ENCODE measurements at places on chromosomes 2 and 18.

DNA sequence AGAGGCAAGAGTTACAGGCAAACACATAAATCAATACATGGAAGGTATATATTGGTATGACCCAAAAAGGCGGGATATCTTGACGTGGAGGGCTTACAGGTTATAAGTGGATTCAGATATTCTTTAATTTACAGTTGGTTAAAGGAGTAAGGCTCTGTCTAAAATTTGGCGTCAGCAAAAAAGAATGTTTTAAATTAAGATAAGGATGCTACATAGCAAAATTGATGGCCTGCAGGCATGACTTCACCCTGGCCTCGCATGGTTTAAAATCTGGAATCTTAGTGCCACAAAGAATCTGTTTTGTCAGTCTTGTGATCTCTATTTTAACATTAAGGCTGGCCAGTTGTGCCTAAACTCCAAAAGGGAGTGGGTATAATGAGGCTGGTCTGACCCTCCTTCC is 58.4 kb upstream of the REL start:
- DNase-seq: no peak

DNA sequence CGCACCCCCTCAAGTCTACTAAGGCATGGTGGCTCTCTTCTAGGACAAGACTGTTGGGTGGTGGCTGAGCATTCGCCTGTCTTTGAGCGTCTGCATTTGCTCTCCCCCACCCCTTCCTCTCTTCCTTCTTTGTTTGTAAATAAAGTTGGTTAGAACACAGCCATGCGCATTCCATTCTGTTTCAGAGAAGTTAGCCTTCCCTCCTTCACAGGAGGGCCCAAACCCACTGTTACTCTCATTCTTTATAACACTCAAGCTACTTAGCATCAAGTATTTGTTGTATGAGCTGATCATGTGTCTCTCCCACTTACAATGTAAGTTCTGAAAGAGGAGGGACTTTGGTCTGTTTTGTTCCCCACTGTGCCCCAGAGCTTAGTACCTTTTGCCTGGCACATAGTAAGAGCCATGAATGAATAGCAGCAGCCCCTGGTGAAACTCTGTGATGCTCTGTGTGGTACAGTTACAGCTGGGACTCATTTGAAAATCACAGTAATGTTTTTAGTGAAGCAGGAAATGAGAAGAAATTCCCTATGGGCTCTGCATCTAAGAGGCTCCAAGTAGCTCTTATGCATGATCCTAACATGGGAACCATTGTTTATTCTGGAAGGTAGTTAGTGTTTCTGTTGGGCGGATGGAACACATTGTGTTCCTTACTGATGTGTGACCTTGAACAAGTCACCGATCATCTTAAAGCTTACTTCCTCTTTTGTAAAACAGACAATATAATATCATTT is 7.7 kb downstream of the MGAT5 start:
- DNase-seq: no peak

GRCh38 chr2:20378891-20379519 is 28.4 kb upstream of the PUM2 start:
- DNase-seq: no peak

GRCh38 chr2:11748861-11749645 is 2.6 kb downstream of the LPIN1 start:
- no peak for DNase-seq

GRCh38 chr2:23423062-23423872 is 38.3 kb downstream of the KLHL29 start:
- no peak for DNase-seq

Data from DND-41 (cell line).